ENCODE measurements at places on chromosomes 5 and 9. TPM values are rescaled to one million over a fixed set of nuclear protein-coding genes. Genes with fewer than 3 reads are reported as not detected.

Gene C9orf50
- total RNA-seq, result not detected

Gene MEGF10
- not detected for total RNA-seq

Gene SURF4
- total RNA-seq, result 260 TPM

Gene TESK1
- 32.3 TPM for total RNA-seq

Gene BOD1
- total RNA-seq, result 14.3 TPM

Gene MAPKAP1
- total RNA-seq, result 48.0 TPM
